ENCODE measurements at places on chromosomes 13 and 19.
A peak's percentile ranks its signal among the peaks of the same experiment; 100 is the strongest.

- no peak for DNase-seq
Measured at GRCh38 chr19:2180881-2181632, 17.3 kb downstream of the DOT1L start.

DNA sequence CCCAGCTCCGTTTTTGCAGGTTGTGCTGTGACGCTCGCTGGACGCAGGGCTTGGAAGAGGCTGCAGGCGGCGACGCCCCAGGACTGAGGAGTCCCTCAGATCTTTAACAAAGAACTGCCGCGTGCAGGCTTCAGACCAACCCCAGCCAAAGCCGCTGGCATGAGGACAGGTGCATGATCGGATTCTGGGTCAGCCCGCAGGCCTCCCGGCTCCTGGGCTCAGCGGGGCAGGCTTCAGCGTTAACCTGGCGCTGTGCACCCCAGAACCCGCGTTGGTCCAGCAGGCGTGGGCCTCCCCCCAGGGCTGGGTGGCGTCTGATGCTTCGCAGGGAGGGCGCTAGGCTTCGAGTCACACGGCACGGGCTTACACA lies 920 bp upstream of the TIMM13 start:
- no peak for DNase-seq

GRCh38 chr19:30406220-30407067 lies 34.3 kb downstream of the ZNF536 start:
- no peak for DNase-seq

GRCh38 chr19:16957151-16957701 lies 68.4 kb downstream of the F2RL3 start:
- DNase-seq, result no peak

- DNase-seq, result no peak
Measured at GRCh38 chr13:60379837-60380565, 17.0 kb upstream of the TDRD3 start.

DNA sequence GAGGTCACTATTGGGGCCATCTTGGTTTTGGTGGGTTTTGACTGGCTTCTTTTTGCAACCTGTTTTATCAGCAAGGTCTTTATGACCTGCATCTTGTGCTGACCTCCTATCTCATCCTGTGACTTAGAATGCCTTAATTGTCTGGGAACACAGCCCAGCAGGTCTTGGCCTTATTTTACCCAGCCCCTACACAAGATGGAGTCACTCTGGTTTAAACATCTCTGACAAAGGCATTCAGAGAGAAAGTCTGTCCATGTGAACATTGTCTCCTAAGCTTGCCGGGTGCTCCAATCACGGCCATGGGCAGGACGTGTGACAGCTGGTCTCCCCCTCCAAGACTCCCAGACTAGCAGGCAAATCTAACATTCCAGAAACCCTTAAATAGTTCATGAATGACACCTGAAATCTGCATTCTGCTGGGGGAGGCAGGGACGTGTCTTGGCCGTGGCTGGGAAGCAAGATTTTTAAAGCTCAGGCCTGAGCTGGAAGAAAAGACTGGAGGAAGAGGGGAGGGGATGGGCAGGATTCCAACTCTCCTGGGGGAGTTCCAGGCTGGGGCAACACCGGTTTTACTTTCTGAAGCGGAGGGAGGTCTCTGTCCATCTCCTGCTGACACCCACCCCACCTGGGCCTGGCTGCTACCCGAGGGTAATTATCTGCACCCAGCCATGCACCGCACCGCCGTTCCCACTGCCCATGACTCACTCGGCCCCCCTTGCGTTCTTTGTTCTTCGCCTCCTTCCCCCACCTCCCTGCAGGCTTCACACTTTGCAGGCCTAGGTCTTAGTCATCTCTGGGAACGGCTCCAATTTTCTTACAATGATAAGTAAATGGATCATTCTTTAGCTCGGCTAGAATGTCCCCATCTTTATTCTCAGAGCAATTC lies 11.6 kb upstream of the OR1M1 start:
- DNase-seq, result peak; percentile 55

GRCh38 chr13:104954210-104954609 lies 1581.3 kb downstream of the EFNB2 start:
- DNase-seq, result peak; percentile 42

- DNase-seq, result peak; percentile 53
Measured at GRCh38 chr19:37691881-37692504, 27.6 kb downstream of the ZNF607 start.

DNA sequence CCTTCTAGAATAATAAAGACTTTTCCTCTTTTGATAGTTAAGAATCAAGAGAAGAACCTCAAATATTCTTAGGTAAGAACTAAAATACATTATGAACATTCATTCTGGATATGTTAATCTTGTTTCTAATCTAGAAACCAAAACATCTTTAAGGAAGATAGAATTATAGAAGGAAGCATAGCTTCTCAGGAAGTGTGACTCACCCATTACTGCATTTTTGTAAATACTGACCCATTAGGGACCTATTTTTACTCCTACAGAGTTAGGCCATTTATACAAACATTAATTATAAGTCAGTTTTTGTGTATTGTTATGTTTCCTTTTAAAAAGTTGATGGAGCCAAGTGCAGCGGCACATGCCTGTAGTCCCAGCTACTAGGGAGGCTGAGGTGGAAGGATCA lies 147.1 kb downstream of the NUFIP1 start:
- no peak for DNase-seq

DNA sequence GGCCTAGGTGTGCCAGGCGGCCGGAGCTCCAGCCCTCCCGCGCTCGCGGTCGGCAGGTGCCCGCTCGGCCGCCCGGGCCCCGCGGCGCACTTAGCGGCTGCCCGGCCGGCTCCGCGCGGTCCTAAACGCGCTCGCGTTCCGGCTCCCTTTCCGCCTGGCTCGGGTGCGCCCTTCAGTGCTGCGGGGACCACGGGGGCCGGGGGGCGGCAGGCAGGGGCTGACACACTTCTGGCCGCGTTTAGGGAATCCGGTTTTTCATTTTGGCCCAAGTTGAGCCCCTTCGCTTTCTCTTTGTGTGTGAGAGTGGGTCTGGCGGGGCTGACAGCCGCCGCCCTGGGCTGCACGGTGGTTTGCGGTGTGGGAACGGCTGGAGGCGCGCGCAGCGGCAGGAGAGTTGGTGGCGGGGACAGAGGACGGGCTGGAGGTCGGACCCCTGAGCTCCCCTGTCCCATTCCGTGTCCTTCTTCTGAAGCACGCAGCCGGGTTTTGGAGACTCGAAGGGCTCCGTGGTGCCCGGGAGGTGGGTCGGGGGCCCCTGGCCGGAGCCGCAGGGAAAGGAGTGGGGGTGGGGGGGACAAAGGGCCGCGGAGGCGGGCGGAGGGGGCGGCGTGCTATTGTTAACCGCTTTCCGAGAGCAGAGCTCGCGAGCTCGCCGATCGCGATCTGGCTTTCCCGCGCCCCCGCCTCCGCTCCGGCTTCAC lies 3.1 kb downstream of the FGF9 start:
- DNase-seq, result no peak

Measured in brain pericyte (primary cell).